ENCODE measurements at places on chromosomes 2 and 18.

DNA sequence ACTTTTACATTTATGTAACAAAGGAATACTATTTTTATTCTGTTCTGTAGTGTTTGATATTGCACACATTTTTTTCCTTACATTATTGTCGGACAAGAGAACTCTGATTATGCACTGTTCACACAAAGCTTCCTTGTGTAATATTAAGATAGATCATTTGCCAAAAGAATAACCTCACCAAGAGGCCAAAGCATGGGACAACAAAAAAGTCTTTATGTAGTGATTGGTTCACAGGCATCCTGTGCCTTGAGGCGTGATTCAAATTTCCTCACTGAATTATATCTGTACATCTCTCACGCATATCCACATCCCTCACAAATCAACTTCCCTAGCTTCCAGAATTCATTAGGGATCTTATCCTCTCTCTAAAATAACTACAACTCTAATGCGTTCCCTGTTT, 642.7 kb downstream of the NR4A2 start:
- no peak for DNase-seq

- no peak for DNase-seq
Measured at GRCh38 chr2:238155051-238155760, 3.6 kb upstream of the ERFE start.

GRCh38 chr18:59810183-59810582, 89.6 kb upstream of the PMAIP1 start:
- DNase-seq, result no peak

GRCh38 chr2:56375251-56375650, 191.5 kb downstream of the CCDC85A start:
- no peak for DNase-seq

DNA sequence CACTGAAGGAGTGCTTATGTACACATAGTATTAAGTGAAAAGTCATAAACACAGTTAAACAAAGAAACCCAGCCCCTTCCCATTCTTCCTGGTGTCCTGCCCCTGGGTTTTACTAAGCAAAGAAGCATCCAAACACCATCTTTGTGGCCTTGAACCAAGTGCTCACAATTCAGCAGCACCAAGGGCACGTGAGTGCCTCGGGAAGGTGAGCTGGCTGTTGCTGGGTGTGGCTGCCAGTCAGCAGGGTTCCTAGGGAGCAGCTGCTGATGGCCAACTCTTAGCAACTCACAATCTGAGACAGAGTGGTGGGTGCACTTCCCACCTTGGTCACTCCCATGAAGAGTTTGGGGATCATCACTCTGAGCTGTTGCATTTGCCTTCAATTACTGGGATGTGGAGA, 97.7 kb upstream of the PGAP1 start:
- DNase-seq, result no peak

DNA sequence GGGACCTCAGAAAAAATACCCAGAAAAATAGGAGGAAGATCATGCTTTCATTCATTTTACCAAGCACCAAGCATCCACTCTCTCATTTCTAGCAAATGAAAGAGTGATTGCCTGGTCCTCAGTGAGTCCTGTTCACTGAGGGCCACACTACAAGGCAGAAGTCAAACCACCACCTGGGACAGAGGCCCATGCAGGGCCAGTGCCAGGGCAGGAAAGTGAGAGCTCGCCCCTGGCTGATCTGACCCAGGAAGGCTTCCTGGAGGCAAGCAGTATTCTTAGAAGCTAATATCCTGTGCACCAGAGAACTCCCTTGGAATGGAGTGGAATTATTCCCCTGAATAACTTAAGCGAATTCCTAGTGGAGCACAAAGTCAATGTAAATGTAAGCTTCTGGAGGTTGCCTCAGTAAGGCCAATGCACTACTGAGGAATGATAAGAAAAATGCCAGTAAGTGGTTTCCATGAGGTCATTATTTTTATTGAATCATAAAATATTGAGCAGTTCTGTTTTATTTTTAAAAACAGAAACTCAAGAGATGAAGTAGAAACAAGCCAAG, 191.6 kb upstream of the ID2 start:
- DNase-seq, result no peak

- no peak for DNase-seq
Measured at GRCh38 chr2:89829828-89830227, 1138.4 kb downstream of the RPIA start.
